Lung microvascular endothelial cell (primary cell): ENCODE measurements at places on chromosomes 5 and 9. TPM values are rescaled to one million over a fixed set of nuclear protein-coding genes. Genes with fewer than 3 reads are reported as not detected.
A peak's percentile ranks its signal among the peaks of the same experiment; 100 is the strongest.

Gene ROR2
- under 0.01 TPM in 1 of 2 replicates, not detected in the other for total RNA-seq

Gene GABRA6
- under 0.01 TPM in 1 of 2 replicates, not detected in the other for total RNA-seq

GRCh38 chr5:68749631-68750030 lies 344.2 kb upstream of the SLC30A5 start:
- no peak for DNase-seq

GRCh38 chr5:160029004-160029403 lies 20.1 kb downstream of the TTC1 start:
- DNase-seq = no peak

- peak; percentile 59 for DNase-seq
Measured at GRCh38 chr9:134502809-134503211, 138.8 kb upstream of the COL5A1 start.

DNA sequence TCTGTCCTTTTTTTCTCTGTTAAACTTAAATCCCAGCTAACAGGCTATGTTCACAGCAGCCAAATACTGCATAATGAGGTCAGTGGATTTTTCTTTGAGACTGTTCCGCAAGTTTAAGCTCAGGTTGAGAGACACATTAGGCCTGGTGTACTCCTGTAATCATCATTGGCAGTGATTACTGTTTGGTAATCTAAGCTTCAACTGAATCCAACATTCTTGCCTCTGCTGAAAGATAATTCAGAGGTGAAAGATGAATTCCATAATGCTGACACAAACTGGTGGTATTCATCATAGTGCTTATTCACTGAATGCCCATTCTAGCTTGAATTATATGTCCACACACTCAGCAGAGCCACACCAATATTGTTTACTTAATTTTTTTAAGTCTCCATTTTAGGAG lies 108.5 kb downstream of the NFIB start:
- DNase-seq = peak; percentile 42

Gene PCDHGA3
- total RNA-seq = 0.40 and 0.44 TPM in 2 replicates

GRCh38 chr9:20980832-20981455 lies 50.5 kb downstream of the HACD4 start:
- DNase-seq = peak; percentile 12

DNA sequence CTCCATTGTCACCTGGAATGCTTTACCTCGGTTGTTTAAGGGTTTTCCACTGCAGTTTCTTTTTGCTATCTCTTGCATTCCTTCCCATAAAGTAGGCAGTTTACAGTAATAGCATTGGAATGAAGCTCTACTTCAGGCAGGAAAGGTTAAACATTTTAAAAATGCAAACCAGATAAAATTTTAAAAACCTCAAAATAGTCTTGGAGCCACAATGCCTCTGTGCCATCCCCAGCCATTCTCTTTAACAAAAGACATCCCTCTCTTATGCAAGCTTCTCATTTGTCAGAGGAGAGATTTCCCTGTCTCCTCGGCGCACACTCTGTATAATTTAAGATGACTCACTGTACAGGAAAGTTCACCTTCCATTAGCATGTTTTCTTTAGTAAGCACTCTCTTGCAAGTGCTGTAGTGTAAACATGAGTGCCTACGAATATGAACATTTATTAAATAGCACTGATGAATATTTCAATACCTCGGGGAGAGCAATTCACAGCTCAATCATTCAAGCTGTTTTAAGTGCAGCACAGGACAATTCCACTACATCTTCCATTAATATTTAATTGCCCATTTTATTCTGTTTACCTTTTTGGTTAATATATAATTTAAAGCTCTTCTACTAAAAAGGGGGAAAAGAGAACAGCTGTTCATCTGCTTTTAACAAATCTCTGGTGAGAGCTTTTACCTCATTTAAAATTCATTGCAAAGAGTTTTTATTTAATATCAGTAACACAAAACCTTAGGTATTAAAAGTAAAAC lies 343.6 kb downstream of the SPATA31D1 start:
- no peak for DNase-seq

DNA sequence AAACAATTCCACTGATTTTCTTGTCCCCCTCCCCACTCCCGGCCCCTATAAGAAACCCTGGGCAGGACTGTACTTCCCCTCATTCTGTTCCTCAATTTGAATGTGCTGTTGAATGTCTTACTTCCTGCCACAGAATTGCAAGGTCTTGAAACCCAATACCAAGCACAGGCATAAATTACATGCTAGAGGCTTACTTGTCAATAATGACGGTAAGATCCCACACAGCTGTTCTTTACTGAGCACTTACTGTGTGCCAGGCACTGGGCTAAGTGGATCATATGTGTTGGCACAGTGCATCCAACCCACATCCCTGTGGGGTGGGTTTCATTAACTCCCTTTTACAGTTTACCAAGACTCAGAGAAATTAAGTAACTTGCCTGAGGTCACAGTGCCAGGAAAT lies 63.4 kb downstream of the MVB12B start:
- no peak for DNase-seq

DNA sequence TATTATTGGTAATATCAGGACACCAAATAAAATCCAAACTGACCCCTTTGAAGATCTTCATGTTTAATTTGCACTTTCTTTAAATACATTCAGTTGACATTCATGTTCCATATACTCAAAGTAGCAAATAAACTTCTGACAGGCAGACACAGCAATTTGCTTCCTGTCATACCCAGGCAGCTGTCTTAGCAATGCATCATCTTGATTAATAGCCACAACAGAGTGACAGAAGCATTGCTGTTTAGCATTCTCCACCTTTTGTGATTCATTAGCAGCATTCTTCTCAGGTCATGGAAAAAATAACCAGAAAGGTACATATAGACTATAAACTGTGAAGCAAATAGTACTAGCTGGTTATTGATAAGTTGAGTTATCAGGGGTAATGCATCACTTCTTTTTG lies 366.8 kb downstream of the CYLC2 start:
- DNase-seq = no peak

GRCh38 chr5:171131497-171131896 lies 177.6 kb upstream of the TLX3 start:
- DNase-seq = no peak

- DNase-seq = peak; percentile 11
Measured at GRCh38 chr9:68560071-68560844, 19.6 kb upstream of the TMEM252 start.

- DNase-seq = no peak
Measured at GRCh38 chr9:3733039-3733408, 207.2 kb upstream of the RFX3 start.

DNA sequence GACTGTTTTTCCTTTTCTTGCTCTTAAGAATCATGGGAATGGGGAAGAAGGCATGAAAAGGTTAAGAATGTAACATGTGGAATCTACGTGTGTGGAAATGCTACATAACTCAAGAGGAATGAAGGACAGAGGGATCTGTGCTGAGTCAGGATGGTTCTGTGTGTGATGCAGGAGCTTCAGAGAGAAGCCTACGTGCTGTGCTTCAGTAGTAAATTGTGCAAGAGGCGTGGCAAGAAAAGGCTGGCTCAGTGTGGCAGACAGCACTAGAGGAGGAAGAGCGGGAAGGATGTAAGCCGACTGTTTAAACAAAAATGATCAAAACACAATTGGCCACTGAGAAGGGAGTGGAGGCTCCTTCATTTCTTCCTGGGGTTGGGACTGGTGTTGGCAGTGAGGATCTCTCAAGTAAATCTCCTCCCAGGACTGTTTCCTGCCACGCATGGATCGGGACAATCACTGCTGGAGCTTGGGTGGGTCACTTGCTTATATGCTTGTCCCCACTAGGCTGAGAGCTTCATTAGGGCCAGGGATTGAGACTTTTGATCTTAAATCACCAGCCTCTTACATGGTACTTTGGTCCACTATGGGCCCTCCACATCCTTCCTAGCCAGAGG lies 59.4 kb upstream of the BASP1 start:
- peak; percentile 20 for DNase-seq

DNA sequence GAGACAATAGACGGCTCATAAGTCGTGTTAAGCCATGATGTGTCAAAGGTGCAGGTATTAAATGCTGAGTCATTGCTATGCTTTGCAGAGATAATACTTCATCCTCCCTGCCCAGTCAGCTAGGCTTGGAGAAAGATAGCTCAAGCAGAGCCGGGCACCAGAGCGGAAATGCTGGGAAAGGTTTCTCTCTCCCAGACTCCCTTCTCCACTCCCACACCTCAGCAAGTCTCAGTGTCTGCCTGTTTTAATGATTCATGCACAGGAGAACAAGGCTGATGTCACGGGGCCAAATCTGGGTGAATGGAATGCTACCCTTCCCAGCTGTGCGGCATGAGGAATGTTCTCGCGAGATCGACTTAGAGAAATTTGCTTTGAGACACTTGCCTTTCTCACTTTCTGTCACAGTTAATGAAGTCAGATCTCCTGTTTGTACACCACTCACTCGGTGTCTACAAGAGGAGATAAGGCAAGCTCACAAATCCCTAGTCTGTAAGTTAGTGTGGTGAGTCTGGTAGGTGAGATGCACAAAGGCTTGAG lies 204.4 kb downstream of the EFNA5 start:
- peak; percentile 51 for DNase-seq

- no peak for DNase-seq
Measured at GRCh38 chr9:127567035-127567729, 44.9 kb upstream of the STXBP1 start.

- DNase-seq = no peak
Measured at GRCh38 chr5:10331341-10331796, 22.1 kb upstream of the MARCHF6 start.

- DNase-seq = no peak
Measured at GRCh38 chr5:172691886-172692285, 50.8 kb downstream of the NEURL1B start.

Gene PCDHB7
- 0.44 and 2.4 TPM in 2 replicates for total RNA-seq
